Lower leg skin (tissue), 4 donors: ENCODE measurements at places on chromosomes 7 and 10. TPM values are rescaled to one million over a fixed set of nuclear protein-coding genes. Genes with fewer than 3 reads are reported as not detected.

DNA sequence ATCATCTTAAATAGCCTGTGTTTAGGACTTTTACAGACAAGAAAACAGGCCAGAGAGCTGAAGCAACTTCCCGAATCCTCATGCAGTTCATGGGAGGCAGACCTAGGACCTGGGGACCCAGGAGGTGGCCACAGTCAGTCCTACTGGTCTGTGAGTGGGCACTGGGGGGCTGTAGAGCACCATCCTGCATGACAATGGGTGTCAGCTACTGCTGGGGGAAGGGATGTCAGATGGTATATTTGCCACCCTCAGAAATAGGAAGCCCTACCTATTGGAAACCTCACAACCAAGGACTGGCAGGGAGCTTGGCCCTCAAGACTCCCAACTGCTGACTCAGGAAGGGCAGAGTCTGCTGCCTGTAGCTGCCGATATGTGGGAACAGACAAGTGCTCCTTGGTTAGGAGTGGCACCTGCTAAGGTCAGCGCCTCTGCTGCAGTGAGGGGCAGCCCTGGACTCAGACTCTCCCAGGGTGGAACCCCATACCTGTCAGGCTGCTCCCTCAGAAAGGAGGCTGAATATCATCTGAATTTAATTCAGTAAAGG is 29.7 kb downstream of the OGDH start:
- no peak for DNase-seq

- no peak for DNase-seq
Observed at GRCh38 chr10:3588346-3588745, 196.7 kb downstream of the KLF6 start.

GRCh38 chr7:108227366-108227765 is 97.2 kb upstream of the LAMB4 start:
- no peak for DNase-seq

Gene ADCY1
- total RNA-seq = 0.49 TPM

Gene SHTN1
- 13.7 TPM for total RNA-seq
